ENCODE measurements at places on chromosomes 3 and 15.
A peak's percentile ranks its signal among the peaks of the same experiment; 100 is the strongest.

DNA sequence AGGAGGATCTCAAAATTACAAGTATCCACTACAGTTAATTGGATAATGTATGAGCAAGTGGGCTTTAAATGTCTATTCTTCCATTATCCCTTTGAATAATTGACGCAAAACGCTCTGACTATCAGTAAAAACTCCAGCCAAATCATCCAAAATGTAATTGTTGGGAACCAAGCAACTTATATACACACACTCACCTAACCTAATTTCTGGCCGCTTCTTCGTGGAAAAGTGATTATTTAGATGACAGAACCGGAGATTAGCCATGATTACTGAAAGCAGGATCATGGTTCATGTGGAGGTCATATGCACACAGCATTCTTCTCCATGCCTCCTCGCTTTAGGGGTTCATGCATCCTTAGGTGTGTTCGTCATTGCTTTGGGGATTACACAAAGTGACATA is 992.4 kb downstream of the NAALADL2 start:
- DNase-seq: no peak

DNA sequence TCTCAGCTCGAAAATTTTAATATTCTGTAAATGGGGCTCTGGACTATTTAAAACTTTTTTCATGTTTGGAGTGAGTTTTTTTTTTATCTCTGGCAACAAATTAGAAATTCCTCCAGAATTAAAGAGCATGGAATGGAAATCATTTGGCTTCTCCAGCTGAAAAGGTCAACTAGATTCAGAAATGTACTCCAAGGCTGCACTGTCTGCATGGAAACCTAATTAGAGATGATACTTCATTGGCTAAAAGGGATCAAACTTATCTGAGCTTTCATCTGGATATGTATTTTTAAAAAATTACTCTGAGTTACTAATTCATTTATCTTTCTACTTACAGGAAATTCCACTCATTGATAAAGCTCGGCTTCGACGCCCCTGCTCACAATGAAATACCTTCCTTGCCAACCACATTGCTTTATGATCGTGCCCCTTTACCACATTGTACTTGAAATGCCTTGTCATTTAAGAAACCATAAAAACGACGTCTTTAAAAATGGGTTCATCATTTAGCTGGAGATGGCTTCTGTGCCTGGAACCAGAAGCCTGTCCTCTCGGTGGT is 285.5 kb upstream of the ICE2 start:
- no peak for DNase-seq

DNA sequence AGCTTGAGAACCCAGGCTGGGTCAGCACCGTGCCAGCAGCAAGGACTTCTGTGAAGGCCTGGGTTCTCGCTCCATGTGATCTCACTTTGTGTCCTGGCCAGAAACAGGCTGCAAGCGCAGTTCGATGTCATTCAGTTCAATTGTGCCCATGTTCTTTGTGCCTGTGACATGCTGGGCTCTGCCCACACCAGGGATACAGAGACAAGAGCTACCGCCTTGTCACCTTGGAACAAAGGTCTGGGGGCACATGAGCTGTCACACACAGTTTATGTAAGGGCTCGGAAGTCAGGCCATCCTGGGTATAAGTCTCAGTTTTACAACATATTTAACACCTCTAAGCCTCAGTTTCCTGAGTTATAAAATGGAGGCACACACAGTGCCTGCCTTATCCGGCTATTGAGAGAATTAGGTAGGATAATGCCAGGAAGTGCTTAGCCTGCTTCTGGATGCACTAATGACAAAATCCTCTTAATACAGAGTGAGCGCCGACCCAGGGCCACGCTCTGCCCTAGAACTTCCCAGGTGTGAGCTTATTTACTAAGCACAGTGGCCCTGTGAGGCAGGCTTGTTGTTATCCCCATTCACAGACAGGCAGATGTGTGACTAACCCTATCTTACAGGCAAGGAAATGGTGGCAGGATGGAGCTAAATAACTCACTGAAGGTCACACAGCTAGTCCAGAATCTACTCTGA is 50.4 kb upstream of the LIMD1 start:
- DNase-seq: peak; percentile 8

- peak; percentile 77 for DNase-seq
These were observed 76.5 kb upstream of the SPRED1 start for GRCh38 chr15:38176155-38176554.

DNA sequence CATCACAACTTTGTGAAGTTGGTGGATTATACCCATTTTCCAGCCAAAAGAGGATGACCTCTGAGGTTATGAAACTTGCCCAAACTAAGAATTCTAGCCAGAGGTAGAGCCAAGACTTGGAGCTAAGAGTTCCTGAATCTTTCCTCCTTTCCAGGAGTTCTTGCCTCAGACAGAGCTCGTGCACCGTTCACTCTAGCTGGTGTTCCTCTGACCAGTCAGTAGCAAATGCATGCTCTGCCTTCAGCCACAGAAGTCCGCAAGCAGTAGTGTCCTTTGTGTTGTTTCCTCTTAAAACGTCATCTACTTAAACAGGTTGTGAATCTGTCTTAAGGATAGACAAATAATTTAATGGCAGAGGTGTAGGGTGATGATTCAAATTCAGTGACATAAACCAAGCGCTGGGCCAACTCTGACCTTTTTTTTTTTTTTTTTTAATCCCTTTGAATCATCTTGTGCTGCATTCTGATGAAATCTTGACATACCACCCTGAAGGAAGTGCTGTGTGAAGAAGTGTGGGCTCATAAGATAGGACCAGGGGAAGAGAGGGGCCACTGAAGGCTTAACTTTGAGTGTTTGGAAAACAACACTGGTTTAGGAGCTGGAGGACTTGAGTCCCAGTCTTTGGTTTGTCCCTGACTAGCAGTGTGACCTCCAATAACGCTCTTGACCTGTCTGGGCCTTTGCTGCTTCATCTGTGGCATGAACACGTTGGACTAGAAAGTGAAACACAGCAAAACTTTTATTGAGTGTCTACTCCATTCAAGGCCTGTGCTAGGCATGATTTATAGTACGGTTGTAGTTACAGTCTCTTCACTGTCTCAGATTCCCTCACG is 53.4 kb downstream of the ITPR1 start:
- DNase-seq: no peak

GRCh38 chr3:118705487-118706219 is 329.0 kb downstream of the IGSF11 start:
- DNase-seq: no peak

GRCh38 chr15:89695198-89695597 is 4.6 kb downstream of the WDR93 start:
- DNase-seq: no peak
